MG63 (cell line): ENCODE measurements at places on chromosomes 4 and X.

DNA sequence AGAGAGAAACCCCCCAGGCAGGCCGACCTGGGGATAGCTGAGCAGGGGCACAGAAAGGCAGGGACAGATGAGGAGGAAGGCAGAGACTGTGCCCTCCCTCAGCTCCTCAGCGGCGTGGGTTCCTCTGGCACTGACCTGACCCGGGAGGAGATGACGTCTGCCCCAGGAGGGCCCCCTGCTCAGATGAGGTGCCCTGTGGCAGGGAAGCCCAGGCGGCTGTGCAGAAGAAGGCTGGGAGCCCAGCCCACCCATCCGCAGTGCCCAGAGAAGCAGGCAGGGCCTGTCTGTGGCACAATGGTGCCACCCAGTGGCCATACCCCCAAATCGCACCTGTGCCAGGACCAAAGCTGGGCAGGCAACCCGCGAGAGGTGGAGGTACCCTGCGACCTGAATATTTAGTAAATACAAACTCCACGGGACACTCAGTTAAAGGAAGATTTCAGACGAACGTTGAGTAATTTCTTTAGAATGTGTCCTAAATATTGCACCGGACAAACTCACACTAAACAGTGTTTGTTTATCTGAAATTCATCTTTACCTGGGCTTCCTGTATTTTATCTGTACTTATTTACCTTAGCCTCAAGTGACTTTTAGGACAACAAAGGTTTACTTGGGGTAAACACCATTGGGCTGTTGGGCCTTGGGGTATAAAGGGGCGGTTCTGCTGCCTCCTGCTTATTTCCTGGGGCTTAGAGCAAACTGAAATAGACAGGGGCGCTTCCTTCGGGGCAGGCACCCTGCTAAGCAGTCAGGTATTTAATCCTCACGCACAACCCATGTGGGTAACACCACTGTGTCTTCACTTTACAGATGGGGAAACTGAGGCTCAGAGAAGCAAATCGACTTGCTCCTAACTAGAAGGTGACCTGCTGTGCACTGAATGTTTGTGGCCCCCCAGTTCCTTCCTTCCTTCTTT, 46.5 kb upstream of the HMX1 start:
- peak; percentile 51 for DNase-seq

DNA sequence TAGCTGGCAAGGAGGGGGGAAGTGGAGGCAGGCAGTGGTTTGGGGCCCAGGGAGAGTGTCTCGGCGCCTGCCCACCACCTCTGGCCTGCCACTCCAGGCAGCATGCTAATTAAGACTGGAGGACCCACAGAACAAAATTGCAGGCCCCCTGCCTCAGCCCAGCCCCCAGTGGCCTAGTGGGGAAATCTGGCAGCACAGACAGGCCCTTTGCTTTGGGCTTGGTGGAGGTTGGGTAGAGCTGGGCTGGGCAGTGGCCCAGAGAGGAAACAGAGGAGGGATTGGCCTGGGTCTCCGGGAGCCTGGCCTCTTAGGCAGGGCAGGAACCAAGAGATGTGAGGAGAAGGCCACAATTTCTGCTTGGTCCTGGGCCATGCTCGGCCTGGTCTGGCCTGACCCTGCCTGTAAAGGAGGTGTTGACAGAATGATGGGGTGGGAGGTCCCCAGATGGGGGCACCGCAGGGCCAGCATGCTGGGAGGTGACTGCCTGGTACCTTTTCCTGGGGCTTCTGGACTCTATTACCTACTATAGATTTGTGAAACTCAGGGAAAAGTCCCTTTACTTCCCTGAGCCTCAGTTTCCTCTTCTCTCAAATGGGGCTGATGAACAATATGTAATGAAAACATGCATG, 92.4 kb upstream of the PJA1 start:
- no peak for DNase-seq

GRCh38 chr4:159173886-159174285, 71.0 kb downstream of the RAPGEF2 start:
- DNase-seq: no peak

- no peak for DNase-seq
These were observed 1451.9 kb upstream of the AGA start for GRCh38 chr4:178894126-178894525.

DNA sequence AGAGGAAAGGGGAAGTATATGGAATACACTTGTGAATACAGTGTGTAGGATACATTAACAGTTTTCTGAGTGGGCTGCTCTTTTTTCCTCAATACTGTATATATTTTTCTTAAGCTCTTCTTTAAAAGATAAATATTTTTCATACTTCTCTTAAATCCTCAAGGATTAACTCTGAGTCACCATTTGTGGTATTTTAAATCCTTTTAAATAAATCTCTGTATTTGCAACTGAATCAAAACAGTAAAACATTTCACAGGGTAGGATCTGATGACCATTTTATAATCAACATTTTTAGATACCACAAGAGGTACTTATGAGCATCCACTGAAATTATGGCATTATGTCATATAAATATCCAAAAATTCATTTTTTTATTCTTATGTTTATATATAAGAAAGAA, 87.6 kb downstream of the GAB1 start:
- no peak for DNase-seq

- DNase-seq: no peak
These were observed 27.1 kb downstream of the UVSSA start for GRCh38 chr4:1373892-1374705.

DNA sequence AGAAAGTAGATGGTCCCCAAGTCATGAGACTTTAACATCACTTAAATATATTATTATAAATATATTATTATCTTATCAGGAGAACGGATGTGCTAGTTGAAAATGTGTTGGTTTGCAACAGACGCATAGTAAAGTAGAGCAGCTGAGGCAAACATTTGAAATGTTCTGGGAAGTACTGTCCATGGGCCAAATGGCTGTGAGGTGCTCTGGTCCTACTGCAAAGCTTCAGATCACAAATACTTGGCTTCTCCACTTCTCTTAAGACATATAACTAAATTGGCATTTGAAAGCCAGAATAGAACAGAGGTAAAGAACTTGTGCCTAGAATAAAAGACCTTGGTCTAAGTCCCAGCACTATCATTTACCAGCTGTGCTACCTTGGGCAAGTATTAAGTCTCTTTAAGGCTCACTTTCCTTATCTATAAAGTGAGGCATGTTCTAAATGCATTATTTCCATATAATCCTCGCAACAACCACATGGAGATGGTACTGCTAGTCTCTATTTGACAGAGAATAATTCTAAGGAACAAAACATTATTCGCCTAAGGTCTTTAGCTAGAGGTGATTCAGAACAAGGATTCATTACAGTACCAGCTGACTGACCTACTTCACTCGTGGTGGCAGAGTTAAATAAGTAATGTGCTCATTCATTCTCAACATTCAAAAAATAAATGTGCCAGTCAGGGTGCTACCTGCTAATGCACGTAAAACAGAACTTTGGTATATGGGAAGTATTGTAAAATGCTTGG, 297.1 kb downstream of the PPP3CA start:
- DNase-seq: no peak

GRCh38 chrX:131816551-131817136, 206.5 kb upstream of the STK26 start:
- DNase-seq: no peak

DNA sequence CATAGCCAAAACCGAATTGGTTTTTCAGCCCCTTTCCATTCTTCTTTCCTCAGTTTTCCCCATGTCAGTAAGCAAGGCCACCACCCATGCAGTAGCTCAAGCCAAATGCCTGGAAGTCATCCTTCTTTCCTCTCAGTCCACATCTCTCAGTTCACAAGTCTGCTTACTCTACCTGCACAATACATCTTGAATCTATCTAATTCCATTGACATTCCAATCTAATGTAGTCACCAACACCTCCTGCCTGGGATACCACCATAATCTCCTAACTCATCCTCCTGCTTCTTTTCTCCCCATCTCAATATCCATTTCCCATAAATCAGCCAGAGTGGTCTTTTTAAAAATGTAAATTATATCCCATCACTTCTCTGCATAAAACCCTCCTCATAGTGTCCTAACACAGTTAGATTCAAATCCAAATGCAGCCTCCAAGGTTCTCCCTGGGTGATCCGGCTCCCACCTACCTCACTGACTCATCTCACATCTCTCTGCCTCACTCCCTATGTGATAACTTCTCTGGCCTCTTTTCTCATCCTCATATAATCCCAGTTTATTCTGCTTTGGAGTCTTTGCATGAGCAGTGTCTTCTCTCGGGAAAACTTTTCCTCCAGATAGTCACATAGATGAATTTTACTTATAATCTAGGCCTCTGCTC, 26.9 kb downstream of the KCNIP4 start:
- no peak for DNase-seq

DNA sequence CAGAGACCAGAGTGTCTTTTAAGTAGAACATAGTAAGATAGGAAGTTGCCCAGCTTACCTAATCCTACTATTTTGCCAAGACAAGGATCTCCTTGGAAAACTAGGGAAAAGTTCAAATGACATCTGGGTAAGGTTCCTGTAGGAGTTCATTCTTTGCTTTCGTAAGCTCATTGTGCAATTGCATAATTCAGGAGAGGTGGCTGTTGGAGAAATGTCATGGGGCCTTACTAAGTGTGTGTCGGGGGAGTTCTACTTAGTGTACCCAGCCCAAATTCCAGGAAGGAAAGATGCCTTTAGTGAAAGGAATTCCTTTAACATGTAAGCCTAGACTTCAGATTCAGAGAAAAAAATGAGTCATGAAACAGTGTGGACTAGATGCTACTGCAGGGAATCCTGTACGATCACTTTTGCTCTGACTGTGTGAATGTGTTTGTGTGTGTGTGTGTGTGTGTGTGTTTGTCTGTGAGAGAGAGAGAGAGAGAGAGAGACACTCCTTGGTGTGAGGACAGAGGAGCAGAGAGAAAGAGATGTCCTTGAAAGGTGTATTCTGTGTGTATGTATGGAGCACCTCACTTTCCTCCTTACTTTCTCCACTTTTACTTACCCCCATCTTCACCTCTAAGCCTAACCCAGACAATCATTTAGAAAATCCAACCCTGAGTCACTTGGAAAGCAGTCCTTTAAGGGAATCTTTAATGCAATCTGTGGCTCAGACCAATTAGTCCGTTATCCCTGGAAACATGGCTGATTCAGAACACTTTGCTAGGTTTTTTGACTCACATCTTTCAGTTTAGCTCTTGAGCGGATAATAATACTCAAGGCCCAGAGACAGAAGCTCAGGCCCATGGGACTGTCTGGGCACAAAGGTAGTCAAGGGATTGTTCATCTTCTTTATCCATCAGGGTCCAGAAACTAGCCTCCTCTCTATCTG, 114.5 kb upstream of the ACSL4 start:
- peak; percentile 22 for DNase-seq

GRCh38 chrX:9770319-9770718, 4.7 kb upstream of the GPR143 start:
- DNase-seq: no peak

DNA sequence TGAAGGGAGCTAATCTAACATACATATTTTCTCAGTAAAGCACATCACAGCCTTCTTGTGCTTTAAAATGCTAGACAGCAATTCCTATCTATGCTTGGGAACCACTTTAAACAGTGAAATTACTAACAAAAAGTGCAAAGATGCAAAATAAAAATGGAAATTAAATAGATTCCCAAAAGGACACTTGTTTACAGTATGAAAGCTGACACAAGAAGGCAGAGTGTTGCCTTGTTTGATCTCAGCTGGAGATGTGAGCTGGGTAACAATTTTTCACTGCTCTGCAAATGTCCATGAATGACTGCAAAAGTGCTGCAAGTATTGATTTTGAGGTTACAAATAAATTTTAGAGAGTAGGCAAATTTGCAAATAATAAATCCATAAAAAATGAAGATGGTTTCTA, 22.3 kb downstream of the GRIA2 start:
- DNase-seq: no peak
